ENCODE measurements at places on chromosomes 3 and 15.

- DNase-seq: no peak
Observed at GRCh38 chr3:178546079-178546478, 9.8 kb downstream of the KCNMB2 start.

DNA sequence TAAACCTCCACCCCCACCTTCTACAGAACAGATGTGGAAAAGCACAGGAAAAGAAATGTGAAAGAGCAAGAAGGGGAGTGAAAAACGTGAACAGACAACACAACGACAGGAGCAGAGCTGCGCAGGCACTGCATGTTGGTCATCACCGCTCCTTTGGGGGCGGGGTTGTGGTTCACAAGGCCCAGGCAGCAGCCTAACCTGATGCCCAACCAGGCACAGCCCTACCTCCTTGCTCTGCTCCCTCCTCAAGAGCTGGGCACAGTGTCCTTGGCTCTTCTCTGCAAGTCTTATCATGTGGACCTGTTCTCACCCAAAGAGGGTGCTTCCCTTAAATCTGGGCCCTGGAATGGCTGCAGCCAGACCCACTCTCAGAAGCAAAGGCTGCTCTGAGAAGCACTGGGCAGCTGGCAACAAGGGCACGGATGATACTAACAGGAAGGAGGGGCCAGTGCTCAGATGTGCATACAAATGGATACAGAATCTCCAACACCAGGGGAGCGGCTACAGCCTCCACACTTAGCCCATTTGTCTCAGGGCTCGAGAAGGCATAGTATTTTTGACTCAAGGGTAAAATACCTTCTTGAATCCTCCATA is 64.6 kb downstream of the DHX30 start:
- no peak for DNase-seq

- no peak for DNase-seq
Observed at GRCh38 chr3:39644176-39644575, 165.2 kb upstream of the MYRIP start.

GRCh38 chr3:161220850-161221753 is at the start of gene NMD3:
TSS of gene NMD3 (plus strand) at chr3:161221311. CDS start at chr3:161222014, 703 bp downstream.
- peak; percentile 94 for DNase-seq

GRCh38 chr3:81485444-81485865 is 276.0 kb downstream of the GBE1 start:
- no peak for DNase-seq

Measured in CD4-positive, alpha-beta T cell treated with Interleukin-4 for 1 hour (primary cell).